ENCODE measurements at places on chromosomes 3 and 15.

GRCh38 chr3:124965413-124965812 is 30.9 kb upstream of the MUC13 start:
- H3K36me3 ChIP-seq: no peaks in the 10 kb centered on the region
- H3K4me3 ChIP-seq: no peak overlapping the region
- no peaks in the 10 kb centered on the region for H3K4me1 ChIP-seq
- no peak for DNase-seq
- H3K27ac ChIP-seq: no peak overlapping the region

- H3K36me3 ChIP-seq: no peaks in the 10 kb centered on the region
- H3K27me3 ChIP-seq: no peaks in the 10 kb centered on the region
- H3K4me1 ChIP-seq: no peaks in the 10 kb centered on the region
- H3K4me3 ChIP-seq: no peak overlapping the region
Observed at GRCh38 chr3:169315141-169315540, 348.4 kb downstream of the MECOM start.

- no peak overlapping the region for H3K4me3 ChIP-seq
- H3K4me1 ChIP-seq: no peaks in the 10 kb centered on the region
- H3K27me3 ChIP-seq: no peaks in the 10 kb centered on the region
- H3K27ac ChIP-seq: no peak overlapping the region
- H3K36me3 ChIP-seq: no peaks in the 10 kb centered on the region
- no peak for DNase-seq
Observed at GRCh38 chr3:2516762-2517441, 418.2 kb downstream of the CNTN4 start.

DNA sequence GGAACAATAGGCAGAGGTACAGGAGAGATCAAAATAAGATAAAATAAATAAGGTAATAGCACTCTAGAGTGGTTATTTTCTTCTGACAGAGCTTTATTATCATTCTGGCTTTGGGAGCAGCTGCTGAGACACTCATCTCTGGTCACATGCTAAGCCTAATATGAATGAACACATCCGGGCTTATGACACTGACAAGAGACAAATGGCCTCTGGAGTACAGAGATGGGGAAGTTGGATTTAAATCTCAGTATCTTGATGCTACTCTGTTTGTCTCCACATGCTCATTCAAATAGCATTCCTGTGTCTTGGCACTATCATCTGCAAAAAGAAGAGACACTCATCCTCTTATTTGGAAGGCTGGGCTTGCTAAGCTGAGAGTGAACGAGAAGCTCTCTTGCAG is 55.6 kb downstream of the TMEM45A start:
- DNase-seq: no peak
- no peak overlapping the region for H3K4me3 ChIP-seq
- H3K27ac ChIP-seq: no peak overlapping the region

GRCh38 chr3:101253396-101253795 is 67.0 kb downstream of the IMPG2 start:
- H3K27me3 ChIP-seq: no peaks in the 10 kb centered on the region
- no peak overlapping the region for H3K4me3 ChIP-seq
- no peaks in the 10 kb centered on the region for H3K4me1 ChIP-seq
- H3K36me3 ChIP-seq: no peaks in the 10 kb centered on the region
- no peak overlapping the region for H3K27ac ChIP-seq
- no peak for DNase-seq

DNA sequence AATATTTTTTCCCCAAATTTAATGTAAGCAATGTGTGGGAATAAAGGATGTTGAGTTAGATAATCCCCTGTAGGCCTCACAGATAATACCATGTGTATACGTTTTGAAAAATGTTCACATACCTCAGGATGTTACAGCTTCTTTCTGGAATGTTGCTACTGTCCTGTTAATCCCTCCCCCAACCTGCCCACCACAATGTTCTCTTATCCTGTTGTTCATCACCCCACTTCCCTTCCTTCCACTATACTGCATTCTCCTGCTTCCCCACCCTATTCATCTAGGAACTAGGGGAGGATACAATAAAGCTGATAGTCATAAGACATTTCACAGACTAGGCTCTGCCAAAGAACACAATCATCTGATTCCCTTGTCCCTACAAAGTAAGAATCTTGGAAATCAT is 92.1 kb downstream of the IGF2BP2 start:
- H3K27me3 ChIP-seq: no peaks in the 10 kb centered on the region
- H3K36me3 ChIP-seq: no peaks in the 10 kb centered on the region
- no peak overlapping the region for H3K4me3 ChIP-seq
- no peaks in the 10 kb centered on the region for H3K4me1 ChIP-seq
- H3K27ac ChIP-seq: no peak overlapping the region

DNA sequence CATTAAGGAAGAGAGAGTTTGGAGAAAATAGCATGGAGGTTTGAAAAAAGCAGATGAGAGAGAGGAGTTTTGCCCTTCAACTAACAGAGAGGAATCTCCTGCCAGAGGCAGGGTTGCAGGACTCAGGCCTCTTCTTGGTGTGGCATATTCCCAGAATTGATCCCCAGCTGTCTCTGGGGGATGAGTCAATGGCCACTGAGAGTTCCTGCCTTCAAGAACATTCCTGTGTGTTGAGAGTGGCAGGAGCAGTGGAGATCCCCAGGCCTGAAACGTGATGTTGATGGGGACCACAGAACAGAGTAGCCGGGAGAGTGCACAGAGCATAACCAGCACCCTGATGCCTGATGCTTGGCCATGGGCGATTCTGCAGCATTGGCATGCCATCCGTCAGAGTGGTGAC is 348.4 kb upstream of the THBS1 start:
- H3K36me3 ChIP-seq: no peaks in the 10 kb centered on the region
- H3K27ac ChIP-seq: no peak overlapping the region
- H3K4me3 ChIP-seq: no peak overlapping the region
- peaks cover 2% of the 10 kb centered on the region for H3K4me1 ChIP-seq
- H3K27me3 ChIP-seq: no peaks in the 10 kb centered on the region
- no peak for DNase-seq

- no peaks in the 10 kb centered on the region for H3K27me3 ChIP-seq
- H3K4me3 ChIP-seq: no peak overlapping the region
- no peaks in the 10 kb centered on the region for H3K36me3 ChIP-seq
- H3K4me1 ChIP-seq: no peaks in the 10 kb centered on the region
Observed at GRCh38 chr15:72872066-72872845, 88.7 kb upstream of the ADPGK start.

All from iPS DF 6.9 (cell line).